ENCODE measurements at places on chromosomes 6 and 20.
A peak's percentile ranks its signal among the peaks of the same experiment; 100 is the strongest.

DNA sequence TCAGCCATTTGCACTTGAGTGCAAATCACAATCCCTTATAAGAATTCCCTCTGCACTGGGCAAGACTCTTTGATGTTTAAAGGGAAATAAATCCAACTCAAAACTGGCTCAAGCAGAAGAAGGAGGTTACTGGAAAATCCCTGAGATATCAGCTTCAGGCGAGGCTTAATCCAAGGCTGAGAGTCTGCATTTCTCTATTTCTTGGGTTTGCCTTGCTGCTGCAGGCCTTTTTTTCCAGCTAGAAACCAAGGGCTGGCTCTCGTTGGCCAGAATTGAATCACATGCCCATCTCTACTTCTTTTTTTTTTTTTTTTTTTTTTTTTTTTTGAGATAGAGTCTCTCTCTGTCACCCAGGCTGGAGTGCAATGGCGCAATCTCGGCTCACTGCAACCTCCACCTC is 11.7 kb downstream of the HCK start:
- no peak for DNase-seq

GRCh38 chr20:478949-479429 is 16.7 kb upstream of the TBC1D20 start:
- DNase-seq, result no peak

GRCh38 chr20:13913131-13913530 is 77.3 kb downstream of the SEL1L2 start:
- no peak for DNase-seq

DNA sequence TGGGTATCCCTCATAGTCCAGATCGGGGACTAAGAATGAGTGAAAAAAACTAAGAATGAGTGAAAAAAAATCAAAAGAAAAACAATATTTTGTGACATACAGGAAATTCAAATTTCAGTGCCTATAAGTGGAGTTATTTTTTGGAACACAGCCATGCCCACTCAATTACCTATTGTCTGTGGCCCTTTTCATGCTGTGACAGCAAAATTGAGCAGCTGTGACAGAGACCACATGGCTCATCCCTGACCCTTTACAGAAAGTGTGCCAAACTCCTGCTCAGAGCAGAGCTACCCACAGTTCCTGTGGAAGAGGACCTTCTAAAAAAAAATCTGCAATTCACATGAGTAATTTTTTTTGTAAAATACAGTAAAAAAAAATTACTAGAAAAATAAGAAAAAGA is 1.4 kb downstream of the NCR2 start:
- no peak for DNase-seq

DNA sequence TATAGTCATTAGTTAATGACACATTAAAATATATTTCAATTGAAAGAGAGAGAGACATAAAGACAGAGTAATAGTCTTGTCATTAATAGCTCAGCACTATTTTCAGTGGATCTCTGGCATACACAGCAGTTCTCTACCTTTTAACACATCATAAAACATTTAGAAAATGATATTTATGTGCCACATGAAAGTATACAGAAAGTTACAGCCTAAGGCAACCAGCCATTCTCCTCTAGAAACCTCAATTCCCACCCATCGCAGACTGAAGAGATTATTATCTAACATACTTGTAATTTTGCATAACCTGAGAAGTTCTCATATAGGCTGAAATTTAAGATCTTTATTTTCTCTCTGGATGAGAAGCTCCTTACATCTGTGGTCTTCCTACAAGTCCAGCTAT is 58.7 kb upstream of the FAM83B start:
- DNase-seq, result no peak

- no peak for DNase-seq
Observed at GRCh38 chr6:34358389-34358905, 34.0 kb downstream of the NUDT3 start.

- no peak for DNase-seq
Observed at GRCh38 chr20:24935140-24935539, 13.9 kb upstream of the CST7 start.

- DNase-seq, result no peak
Observed at GRCh38 chr6:111423960-111424846, 58.8 kb downstream of the REV3L start.

DNA sequence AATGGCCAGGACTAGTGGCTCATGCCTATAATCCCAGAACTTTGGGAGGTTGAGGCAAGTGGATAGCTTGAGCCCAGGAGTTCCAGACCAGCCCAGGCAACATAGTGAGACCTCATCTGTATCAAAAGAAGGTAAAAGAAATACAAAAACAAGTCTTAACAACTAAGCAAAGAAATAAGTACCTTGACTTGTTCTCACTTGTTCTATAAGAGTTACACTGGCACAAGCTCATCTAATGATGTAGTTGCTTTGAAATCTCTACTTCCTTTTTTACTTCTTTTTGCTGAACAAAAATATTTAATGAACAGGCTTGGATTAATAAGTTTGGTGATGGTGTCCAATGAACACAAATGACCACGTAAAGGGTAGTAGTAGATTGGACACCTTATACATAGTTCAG is 72.2 kb downstream of the SGK1 start:
- no peak for DNase-seq

DNA sequence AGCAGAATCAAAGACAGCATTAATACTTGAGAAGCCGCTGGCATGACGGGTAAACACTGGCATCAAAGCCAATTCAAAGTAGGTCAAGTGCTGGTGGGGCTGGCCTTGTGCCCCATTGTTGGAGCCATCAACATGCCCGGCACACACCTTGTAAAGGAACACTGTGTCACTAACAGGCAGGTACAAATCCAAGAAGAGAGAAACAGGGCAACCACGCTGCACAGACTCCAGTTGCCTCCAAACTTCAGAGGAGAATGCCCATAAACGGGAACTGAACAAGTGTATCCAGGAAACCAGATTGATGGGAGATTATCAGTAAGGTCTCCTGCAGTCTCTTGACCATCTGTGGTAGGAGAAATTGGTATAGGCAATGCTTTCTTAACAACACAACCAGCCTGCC is 127.0 kb upstream of the STXBP5 start:
- DNase-seq, result peak; percentile 93

GRCh38 chr6:22891934-22892333 is 322.6 kb downstream of the HDGFL1 start:
- no peak for DNase-seq

DNA sequence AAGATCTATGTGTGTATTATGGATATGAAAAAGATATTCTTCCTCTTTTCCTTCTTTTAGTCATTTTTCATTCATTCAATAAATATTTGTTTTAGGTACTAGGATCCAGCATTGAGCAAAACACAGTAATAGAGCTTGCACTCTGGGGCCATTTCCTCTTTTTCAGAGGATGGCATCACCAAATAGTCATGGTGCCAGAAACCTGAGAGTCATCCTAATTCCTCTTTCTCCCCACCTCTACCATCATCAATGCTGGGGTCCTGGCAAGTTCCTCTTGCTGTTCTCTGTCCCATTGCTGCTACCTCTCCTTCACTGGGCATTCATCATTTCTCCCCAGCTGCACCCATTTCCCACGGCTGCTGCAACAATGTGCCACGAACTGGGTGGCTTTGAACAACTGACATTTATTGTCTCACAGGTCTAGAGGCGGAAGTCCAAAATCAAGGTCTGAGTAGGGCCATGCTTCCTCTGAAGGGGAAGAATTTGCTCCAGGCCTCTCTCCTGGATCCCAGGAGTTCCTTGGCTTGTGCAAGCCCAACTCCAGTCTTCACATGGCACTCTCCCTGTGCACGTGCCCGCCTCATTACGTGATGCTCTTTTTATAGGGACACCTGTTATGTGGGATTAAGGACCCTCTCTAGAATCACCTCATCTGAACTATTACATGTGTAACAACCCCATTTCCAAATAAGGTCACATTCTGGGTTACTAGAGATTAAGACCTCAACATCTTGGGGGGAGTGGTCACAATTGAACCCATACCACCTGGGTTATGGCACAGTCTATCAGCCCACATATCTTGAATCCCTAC is 9.5 kb upstream of the IGF2R start:
- DNase-seq, result no peak

DNA sequence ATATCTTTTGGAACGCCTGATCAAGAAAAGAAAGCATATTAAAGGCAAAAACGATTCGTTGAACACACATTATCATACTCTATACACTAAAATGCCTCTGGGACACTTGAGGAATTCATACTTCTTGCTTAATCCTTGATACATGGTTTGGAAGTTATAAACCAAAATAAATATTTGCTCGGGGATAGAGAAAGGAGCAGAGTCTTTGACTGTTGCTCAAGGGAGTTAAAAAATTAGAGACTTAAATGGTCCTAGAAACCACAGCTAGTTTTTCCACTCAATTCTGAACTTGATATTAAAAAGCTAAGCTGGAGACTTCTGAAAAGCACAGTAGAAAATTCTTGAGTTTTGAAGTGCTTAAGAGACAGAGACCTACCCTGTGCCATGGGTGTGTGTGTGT is 98.9 kb downstream of the BCKDHB start:
- DNase-seq, result no peak

GRCh38 chr6:43644940-43645612 is at the start of gene RSPH9:
Gene RSPH9 (plus strand): TSS chr6:43645036. CDS start chr6:43645099, 63 bp downstream.
- DNase-seq, result no peak

- DNase-seq, result no peak
Observed at GRCh38 chr6:138446821-138447220, 42.8 kb downstream of the HEBP2 start.

GRCh38 chr6:52574709-52575501 is 2.0 kb downstream of the TRAM2 start:
- no peak for DNase-seq

DNA sequence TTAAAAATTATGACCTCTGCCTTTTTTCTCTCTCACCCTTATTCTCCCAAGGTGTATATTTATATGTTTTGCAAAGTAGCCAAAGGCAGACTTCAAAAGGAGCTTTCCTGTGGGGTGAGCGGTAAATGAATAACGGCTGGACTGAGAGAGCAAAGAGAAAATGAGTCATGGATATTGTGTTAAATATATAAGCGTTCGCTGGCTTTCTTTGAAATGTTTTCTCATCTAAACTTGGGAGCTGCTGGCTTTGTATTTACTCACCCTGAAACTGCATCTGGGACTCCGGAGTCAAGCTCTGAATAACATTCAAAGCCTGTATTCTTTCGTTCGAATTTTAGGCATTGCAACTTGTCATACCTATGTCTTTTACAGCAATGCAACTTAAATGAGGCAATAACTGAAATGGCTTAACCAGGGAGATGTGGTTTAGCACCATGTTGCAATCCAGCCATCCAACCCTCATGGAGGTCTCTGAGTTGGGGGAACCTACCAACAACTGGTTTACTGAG is 32.0 kb downstream of the ATXN1 start:
- DNase-seq, result no peak

DNA sequence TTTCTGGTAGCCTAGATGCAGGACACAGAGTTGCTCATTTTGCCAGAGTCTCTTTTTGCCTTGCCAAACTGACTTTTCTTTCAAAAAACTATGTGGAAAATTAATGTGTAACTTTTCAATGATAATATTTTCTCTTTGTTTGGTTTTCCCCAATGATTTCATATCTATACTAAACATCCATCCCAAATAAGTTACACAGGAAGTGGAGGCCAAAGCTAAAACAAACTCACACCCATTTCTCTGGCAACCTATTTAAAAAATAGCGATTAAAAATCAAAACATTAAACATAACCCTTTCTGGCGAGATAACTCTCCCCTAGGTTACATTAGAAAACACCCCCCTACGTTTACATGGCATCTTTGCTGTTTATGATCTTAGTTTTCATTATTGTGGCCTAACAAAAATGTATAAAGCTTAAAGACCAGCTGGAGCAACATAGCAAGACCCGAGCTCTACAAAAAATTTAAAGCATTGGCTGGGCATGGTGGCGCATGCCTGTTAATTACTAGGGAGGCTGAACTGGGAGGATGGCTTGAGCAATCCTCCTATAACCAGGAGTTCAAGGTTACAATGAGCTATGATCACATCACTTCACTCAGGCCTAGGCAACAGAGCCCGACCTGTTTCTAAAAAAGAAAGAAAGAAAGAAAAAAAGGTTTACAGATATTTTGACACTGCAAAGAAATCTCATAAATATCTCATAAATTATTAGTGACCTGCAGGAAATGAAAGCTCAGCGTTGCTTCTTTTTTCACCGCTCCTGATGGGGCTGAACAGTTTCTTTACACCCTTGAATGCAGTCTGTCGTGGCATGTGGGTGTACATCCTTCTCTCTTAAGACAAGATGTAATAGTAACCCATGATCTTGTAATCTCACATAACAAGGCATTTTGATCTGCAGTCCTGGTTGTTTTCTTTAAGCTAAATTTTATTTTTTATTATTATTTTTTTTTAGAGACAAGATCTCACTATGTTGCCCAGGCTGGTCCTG is 32.8 kb upstream of the CEP85L start:
- DNase-seq, result no peak

GRCh38 chr6:113306552-113307145 is 550.5 kb upstream of the MARCKS start:
- peak; percentile 74 for DNase-seq

Measured in breast epithelium (tissue), 4 donors.